ENCODE measurements at places on chromosomes 6 and 20.

GRCh38 chr20:46913329-46914044 lies 18.8 kb downstream of the EYA2 start:
- no peaks in the 10 kb centered on the region for H3K4me1 ChIP-seq
- peaks cover 6% of the 10 kb centered on the region for H3K27me3 ChIP-seq
- DNase-seq, result no peak
- H3K36me3 ChIP-seq, result no peaks in the 10 kb centered on the region

- no peaks in the 10 kb centered on the region for H3K27me3 ChIP-seq
- DNase-seq, result no peak
- H3K4me3 ChIP-seq, result no peak overlapping the region
- H3K27ac ChIP-seq, result no peak overlapping the region
Measured at GRCh38 chr20:6509374-6509773, 258.1 kb upstream of the BMP2 start.

DNA sequence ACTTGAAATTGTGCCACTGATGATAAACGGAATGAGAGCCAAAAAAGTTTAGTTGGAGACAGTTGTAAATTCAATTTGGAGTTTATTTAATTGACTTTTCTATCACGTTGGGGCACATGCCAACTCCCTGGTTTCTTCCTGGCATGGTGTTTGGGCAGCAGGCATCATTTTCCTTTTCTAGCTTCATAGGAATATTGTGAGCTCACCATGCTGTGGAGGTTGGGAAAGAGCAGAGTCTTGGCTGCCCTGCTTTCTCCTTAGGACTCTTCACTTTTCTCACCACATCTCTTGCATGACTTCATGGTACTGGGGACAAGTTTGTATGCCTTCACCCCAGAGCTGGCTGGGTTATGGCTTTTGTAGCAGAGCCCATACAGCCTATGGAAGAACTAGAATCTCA lies 6.4 kb downstream of the SCAND1 start:
- peaks cover 7% of the 10 kb centered on the region for H3K4me1 ChIP-seq
- H3K27me3 ChIP-seq, result no peaks in the 10 kb centered on the region
- no peak overlapping the region for H3K4me3 ChIP-seq

GRCh38 chr6:14751645-14752175 lies 494.2 kb upstream of the JARID2 start:
- no peaks in the 10 kb centered on the region for H3K36me3 ChIP-seq
- H3K4me1 ChIP-seq, result peaks cover 42% of the 10 kb centered on the region
- DNase-seq, result no peak
- no peaks in the 10 kb centered on the region for H3K27me3 ChIP-seq

DNA sequence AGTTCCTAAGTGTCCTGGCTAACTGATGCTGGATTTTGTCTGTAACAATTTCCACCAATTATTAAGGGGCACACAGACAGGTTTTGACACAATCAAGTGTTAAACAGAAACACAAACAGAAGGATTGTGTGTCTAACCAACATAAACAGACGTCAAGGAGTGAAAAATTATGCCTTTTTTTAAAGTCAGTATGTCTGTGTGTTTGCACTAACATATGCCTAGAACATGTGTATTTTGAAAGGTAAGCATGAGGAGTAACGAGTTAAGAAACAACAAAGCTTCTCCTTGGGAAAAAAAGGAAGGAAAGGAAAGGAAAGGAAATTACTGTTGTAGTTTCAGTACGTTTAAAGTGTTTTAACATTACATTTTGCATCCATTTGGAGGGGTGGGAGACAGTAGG lies 466.3 kb upstream of the ID4 start:
- no peak for DNase-seq
- no peaks in the 10 kb centered on the region for H3K4me1 ChIP-seq
- H3K27ac ChIP-seq, result no peak overlapping the region
- no peaks in the 10 kb centered on the region for H3K27me3 ChIP-seq

- peaks cover 49% of the 10 kb centered on the region for H3K4me1 ChIP-seq
- H3K27ac ChIP-seq, result peak overlapping the region; percentile 95
- no peak for DNase-seq
- H3K27me3 ChIP-seq, result no peaks in the 10 kb centered on the region
Measured at GRCh38 chr20:53829255-53829723, 235.7 kb upstream of the ZNF217 start.

GRCh38 chr6:30926644-30927043 lies 5.3 kb downstream of the SFTA2 start:
- no peak for DNase-seq
- H3K4me1 ChIP-seq, result no peaks in the 10 kb centered on the region
- H3K27me3 ChIP-seq, result no peaks in the 10 kb centered on the region
- H3K27ac ChIP-seq, result no peak overlapping the region
- no peak overlapping the region for H3K4me3 ChIP-seq

DNA sequence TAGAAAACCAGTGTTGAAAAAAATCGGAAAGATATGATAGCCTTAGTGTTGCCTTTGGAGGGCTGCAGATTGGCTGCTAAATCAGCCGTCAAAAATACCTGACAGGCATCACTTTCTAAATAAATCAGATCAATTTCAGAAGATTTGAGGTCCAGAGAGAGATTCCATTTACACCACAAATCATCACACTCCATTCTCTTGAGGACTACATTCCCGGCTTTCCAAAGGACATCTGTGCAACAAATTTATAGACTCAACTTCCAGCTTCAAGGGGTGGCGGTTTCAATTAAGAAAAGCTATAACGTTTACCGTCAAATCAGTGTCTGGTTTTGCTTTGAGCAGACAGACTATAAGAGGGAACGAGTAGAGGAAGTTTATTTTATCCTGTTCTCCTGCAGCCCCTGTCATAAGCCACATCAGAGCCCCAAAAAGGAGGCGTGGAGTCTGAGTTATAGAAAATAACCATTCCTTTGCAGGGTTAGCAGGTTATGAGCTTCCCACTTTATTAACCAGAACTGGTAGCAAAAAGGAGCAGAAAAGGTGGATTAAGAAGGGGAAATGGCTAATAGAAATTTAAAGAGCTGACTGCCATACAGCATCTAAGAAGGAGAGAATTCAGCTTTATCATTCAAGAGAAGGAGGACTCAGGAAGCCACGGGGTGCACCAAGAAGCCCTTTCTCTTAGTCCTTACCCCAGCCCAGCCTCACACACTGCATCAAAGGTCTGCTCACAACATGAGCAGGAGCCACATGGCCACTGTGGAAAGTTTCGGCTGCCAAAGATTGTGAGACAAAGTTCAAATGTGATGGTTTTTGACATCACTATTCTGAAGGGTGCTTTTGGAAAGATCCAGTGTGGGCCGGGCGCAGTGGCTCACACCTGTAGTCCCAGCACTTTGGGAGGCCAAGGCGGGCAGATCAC lies 12.9 kb upstream of the UQCC2 start:
- no peak overlapping the region for H3K27ac ChIP-seq
- no peak overlapping the region for H3K4me3 ChIP-seq
- peaks cover 37% of the 10 kb centered on the region for H3K27me3 ChIP-seq

DNA sequence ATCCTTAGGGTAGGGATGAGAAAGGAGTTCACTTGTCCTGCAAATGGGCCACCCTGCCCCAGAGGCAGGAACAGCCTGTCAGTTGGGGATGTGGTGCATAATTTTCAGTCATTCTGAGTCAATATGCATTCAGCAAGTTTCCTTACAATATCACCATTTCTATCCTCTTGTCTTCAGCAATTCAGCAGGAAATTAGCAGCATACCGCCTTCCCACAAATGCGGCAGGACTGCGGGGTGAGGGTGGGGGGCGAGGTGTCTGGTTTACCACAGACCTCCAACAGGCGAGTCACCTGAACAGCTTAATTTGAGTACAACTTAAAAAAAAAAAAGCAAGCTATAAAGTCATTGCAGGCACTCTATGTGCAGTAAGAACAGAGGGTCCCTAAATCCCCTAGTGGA lies 126.8 kb downstream of the MAP3K7 start:
- no peaks in the 10 kb centered on the region for H3K27me3 ChIP-seq
- peak overlapping the region; percentile 54 for H3K4me3 ChIP-seq
- peaks cover 82% of the 10 kb centered on the region for H3K4me1 ChIP-seq
- H3K27ac ChIP-seq, result peak overlapping the region; percentile 95

DNA sequence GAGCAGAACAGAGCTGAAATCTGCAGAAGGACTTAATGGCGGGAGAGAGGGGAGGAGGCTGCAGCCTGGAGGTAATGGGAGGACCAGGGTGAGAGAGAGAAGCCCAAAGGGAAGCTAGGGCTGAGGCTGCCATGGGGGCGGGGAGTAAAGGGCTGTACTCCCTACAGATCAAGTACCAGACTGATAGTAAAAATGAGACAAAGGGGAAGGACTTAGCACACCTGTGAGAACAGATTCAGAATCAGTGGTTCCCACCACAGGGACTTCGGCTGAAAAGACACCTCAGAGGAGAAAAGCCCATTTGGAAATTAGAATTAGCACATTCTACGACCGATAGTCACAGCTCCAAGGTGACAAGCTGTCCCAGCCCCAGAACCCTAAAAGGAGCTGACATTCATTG lies 6.4 kb upstream of the TBXT start:
- H3K4me1 ChIP-seq, result no peaks in the 10 kb centered on the region
- H3K27ac ChIP-seq, result no peak overlapping the region
- no peak overlapping the region for H3K4me3 ChIP-seq
- H3K27me3 ChIP-seq, result peaks cover 25% of the 10 kb centered on the region

DNA sequence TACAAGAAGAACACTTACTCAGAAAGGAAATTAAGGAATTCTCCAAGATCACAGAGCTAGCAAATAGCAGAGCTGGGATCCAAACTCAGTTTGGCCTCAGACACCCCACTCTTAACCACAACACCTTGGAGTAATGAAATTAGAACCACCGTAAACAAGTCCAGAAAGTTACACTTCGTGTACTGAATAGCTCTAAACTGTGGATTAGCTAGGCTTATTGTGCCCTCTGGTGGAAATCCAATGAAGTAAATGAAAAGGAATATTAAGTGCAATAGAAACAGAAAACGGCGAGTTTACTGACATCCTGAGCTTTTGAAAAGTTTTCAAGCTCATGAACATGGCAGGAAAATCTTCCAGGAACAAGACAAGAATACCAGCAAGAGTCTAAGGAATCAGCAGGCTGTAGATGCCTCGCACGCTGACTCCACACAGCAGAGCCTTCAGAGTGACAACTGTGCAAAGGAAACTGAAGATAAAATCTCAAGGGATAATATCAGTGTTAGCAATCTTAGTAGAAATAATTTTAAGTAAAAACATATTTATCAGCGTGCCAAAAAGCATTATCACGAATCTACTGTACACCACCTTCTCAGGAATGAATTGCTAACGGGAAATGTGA lies 34.6 kb downstream of the FBXO5 start:
- DNase-seq, result no peak
- no peak overlapping the region for H3K27ac ChIP-seq
- H3K4me3 ChIP-seq, result no peak overlapping the region
- no peaks in the 10 kb centered on the region for H3K36me3 ChIP-seq

DNA sequence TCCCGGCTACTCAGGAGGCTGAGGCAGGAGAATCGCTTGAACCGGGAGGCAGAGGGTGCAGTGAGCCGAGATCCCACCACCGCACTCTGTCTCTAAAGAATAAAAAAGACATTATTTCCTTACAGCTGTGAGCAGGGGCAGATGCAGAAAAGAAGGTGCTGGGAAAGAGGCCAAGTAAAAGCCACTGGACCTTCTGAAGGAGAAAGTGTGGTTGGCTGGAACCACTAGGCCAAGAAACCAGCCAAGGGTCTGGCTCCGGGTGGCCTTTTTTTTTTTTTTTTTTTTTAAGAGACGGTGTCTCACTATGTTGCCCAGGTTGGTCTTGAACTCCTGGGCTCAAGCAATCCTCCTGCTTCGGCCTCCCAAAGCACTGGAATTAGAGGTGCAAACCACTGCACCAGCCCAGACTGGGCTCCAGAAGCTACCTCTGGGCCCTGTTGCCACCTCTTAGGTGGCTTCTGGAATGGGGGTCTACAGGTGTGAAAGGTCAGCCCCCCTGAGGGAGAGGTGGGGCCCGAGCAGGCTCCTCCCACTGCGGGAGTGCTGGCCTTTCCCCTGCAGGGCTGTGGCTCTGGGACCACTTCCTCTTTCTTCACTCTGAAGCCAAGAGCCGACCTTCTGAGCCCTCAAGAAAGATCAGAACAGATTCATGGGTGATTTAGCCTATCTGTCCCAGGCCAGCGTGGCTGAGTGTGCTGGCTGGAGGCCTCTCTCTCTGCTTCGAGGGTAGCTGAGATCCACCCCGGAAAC lies at the start of gene FGD2:
TSS of gene FGD2 (plus strand) at position 595 of the 750 bp plus-strand sequence. CDS start 163 bp downstream, outside the sequence.
- no peaks in the 10 kb centered on the region for H3K36me3 ChIP-seq
- DNase-seq, result no peak
- H3K4me3 ChIP-seq, result peak within 1 kb of the TSS; percentile 13
- H3K27me3 ChIP-seq, result peaks cover 8% of the 10 kb centered on the region
- peaks cover 8% of the 10 kb centered on the region for H3K4me1 ChIP-seq
- no peak within 1 kb of the TSS for H3K27ac ChIP-seq

DNA sequence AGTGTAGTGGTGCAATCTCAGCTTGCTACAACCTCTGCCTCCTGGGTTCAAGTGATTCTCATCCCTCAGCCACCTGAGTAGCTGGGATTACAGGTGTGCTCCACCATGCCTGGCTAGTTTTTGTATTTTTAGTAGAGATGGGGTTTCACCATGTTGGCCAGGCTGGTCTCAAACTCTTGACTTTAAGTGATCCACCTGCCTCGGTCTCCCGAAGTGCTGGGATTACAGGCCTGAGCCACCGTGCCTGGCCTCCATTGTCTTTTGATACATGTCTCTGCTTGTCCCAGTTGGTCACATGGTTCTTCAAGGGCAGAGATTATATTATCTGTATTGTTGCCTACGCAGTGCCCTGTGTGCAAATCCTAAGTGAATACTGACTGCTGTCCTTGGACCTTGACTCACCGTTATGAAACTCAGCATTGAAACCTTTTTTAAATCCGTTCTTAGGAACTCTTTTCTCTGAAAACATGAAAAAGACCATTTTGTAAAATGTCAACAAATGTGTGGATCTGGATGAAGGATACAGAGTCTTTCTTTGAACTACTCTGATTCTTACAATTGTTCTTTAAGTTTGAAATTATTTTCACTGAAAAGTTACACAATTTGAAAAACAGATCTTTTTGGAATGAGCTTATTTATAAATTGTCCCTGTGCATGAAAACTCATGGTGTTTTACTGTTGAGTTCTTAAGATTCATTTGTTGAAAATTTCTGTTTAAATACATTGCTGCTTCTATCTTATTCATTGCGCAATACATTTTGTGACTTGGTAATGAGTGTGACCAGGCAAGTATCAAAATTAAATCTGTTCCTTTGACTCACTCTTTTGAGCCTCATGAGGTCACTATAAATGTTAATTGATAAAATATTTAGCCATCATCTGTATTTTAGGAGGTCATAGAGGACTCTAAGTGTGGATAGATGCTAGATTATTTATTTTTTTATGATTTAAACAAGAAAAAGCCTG lies 293.5 kb downstream of the UTRN start:
- H3K27ac ChIP-seq, result no peak overlapping the region
- peaks cover 58% of the 10 kb centered on the region for H3K36me3 ChIP-seq
- DNase-seq, result no peak
- no peaks in the 10 kb centered on the region for H3K27me3 ChIP-seq

GRCh38 chr6:143982968-143983367 lies 25.1 kb downstream of the PLAGL1 start:
- H3K27ac ChIP-seq, result no peak overlapping the region
- peaks cover 6% of the 10 kb centered on the region for H3K27me3 ChIP-seq
- H3K4me1 ChIP-seq, result no peaks in the 10 kb centered on the region
- no peak for DNase-seq
- no peaks in the 10 kb centered on the region for H3K36me3 ChIP-seq

DNA sequence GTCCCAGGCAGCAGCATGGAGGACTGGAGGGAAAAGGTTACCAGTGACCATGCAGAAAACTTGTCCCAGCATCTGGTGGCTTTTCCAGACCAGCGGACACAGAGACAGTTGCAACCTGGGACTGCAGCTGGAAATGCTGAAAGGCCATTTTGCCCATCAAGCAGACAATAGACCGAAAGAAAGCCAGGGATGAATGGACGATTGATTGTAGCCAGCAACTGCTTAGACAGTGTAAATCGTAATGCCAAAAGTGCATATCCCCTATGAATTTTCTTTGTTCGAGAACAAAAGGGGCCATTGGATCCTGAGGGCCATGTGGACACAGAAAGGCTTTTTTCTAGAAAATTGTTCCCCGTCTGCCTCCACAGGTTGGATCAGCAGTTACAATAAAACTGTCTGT lies 115.7 kb downstream of the MBOAT1 start:
- H3K27ac ChIP-seq, result no peak overlapping the region
- no peak for DNase-seq

All from activated T-helper 2 cell treated with anti-CD3 and anti-CD28 coated beads, Interferon-gamma antibody, Interleukin-2, Interleukin-4, amounts not matched to agents 10 μg/mL and 5 μg/mL and 100 μg/mL, durations not matched to agents 14 hours and 24 hours and 36 hours (primary cell).